Temporal lobe (tissue), 4 donors: ENCODE measurements at places on chromosomes 16 and 17. TPM values are rescaled to one million over a fixed set of nuclear protein-coding genes. Genes with fewer than 3 reads are reported as not detected.

The TBX6 gene
- 0.25 TPM for total RNA-seq

The KCNG4 gene
- total RNA-seq = not detected

The MMP28 gene
- 6.4 TPM for total RNA-seq

The ASPHD1 gene
- 13.0 TPM for total RNA-seq

The CCL1 gene
- not detected for total RNA-seq

The KRT39 gene
- not detected for total RNA-seq

The CASKIN1 gene
- total RNA-seq = 20.9 TPM

The SPATA32 gene
- not detected for total RNA-seq

The C16orf92 gene
- not detected for total RNA-seq

The NPB gene
- 1.5 TPM for total RNA-seq

The NPIPA3 gene
- total RNA-seq = 0.25 TPM

The PCGF2 gene
- total RNA-seq = 11.8 TPM

The CD300LB gene
- total RNA-seq = under 0.01 TPM

The TUBG2 gene
- 7.9 TPM for total RNA-seq

The KCNJ18 gene
- total RNA-seq = not detected

The ITGAX gene
- total RNA-seq = 0.98 TPM

The PSMB10 gene
- 11.3 TPM for total RNA-seq

The KRT13 gene
- not detected for total RNA-seq

The FOXJ1 gene
- total RNA-seq = 4.2 TPM

The FHOD1 gene
- total RNA-seq = 1.2 TPM

The KRTAP2-2 gene
- total RNA-seq = not detected

The SHBG gene
- not detected for total RNA-seq

The CMTM1 gene
- total RNA-seq = 3.2 TPM

The FAM83G gene
- 0.25 TPM for total RNA-seq

The GUCY2D gene
- total RNA-seq = 0.25 TPM

The SLC13A5 gene
- 0.49 TPM for total RNA-seq

The DBF4B gene
- total RNA-seq = 3.2 TPM

The SLC13A2 gene
- total RNA-seq = not detected

The HOXB5 gene
- total RNA-seq = not detected

The KRTAP4-12 gene
- total RNA-seq = not detected

The CNGB1 gene
- 0.49 TPM for total RNA-seq

The ABCA10 gene
- 2.7 TPM for total RNA-seq

The PRCD gene
- 2.0 TPM for total RNA-seq

The EVPL gene
- total RNA-seq = under 0.01 TPM
